ENCODE measurements at places on chromosomes 1 and 21. TPM values are rescaled to one million over a fixed set of nuclear protein-coding genes. Genes with fewer than 3 reads are reported as not detected.

DNA sequence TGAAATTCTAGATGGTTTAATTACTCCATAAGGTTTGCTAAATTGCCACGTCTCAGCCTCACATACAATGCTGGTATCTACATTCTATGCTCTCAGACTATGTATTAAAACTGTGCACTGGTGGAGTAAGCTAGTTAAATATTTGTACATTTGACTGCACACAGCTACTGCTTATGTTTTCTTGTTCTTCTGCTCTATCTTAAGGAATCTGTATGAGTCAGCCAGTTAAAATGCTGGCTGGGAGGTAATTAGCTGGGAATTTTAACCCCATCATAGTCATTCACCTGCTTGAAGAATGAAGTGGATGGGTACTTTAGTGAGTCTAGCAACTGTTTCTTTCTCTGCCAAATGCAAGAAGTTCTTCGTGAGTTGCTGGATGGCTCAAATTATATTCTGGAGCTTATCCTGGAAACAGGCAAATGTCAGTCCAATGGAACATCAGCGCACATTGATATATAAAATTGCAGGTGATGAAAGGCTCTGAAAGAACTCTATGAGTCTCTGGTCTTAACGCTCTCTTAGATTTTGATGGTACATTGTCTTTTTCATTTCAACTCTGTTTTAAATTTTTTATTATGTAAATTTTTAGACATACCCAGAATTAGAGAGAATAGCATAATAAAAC is 83.4 kb downstream of the BACH1 start:
- DNase-seq, result no peak

GRCh38 chr1:75575837-75576236 is 35.1 kb downstream of the SLC44A5 start:
- no peak for DNase-seq

LRRC38 gene
- not detected for total RNA-seq

DNA sequence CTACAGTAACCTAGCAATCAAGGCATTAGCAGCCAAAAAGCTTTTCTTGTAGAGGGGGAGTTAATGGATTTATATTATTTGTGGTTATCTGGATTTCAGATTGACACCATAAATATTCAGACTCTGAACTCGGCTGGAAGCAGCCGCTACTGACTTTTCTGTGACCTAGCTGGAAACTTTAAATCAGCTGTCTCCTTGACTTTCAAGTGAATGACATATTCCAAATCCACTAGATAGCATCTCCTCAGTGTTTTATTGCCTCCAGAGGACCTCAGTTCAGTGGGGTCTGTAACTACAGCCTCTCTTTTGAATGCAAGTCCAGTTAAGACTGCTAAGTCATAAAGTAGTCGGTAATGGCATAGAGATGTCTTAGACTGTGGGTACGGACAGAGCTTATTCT is 448.5 kb downstream of the NUF2 start:
- DNase-seq, result no peak

DNA sequence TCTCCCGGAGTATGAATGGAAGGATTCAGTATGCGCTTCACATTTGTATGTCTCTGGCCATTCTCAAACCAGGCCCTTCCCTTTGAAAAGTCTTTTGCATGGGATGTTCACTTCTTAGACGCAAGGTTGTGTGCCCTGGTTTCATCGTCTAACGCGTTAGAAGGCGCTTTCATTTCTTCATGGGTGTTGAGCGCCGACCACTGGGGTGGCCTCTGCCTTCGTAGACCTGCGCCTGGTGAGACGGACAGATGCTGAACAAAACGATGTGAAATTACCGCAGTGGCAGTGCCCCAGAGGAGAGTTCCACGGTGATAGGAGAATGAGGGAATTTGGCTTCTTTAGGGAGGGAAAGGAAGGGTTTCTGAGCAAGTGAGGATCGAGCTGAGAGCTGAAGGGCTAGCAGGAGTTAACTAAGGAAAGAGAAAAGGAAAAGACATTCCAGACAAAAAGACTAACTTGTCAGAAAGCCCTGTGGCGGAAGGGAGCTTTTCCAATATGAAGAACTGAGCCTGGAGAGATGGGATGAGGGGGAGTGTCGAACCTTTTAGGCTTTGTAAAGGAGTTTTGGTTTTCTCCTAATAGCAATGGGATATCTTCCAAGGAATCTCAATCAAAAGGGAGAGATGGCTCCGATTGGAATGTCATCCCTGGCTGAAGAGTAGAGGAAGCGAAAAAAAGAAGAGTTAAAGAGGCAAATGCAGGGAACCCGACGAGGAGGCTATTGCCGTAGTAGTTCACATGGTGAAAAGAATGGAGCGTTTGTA is 951 bp downstream of the GGPS1 start:
- peak; percentile 72 for DNase-seq

All from sigmoid colon (tissue), 7 donors.